ENCODE measurements at places on chromosomes 4 and X.

DNA sequence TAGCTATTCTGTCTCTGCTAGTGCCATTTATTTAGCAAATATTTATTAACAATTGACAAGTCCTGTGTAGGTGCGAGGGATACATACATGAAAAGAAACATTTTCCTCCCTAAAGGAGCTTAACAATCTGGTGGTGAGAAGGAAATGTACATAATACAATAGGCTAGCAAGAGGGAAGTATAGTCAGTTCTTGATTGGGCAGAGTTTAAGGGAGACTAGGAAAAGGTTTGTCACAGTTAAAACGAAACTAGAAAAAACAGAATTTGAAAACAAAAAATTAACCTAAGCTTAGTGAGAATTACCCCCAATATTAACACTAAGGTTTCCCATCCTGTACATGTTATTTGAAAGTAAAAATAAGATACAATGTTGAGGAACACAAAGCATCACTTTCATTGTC lies 8.6 kb upstream of the MAML3 start:
- DNase-seq: no peak

GRCh38 chr4:155473420-155474095 lies 96.8 kb upstream of the MAP9 start:
- no peak for DNase-seq

- no peak for DNase-seq
Observed at GRCh38 chr4:52713456-52713937, 37.7 kb downstream of the ERVMER34-1 start.

DNA sequence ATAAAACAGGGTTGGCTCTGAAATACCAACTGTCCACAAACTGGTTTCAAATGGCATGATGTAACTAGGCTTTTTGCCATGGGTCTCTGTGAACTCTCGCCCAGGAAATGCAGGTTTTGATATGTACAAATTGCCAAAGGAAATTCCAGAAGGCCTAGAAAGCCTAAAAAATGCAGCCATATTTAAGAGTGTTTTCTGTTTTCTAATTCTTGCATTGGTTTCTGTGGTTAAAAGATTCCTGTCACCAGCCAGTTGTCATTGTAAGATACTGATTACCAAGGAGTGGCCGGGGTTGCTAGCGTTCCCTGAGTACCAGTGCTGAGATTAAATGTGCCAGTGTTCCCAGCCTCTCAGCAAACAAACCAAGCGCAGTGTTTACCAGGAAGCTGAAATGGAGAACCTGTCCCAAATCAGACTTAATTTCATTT lies 53.9 kb upstream of the SORBS2 start:
- no peak for DNase-seq

DNA sequence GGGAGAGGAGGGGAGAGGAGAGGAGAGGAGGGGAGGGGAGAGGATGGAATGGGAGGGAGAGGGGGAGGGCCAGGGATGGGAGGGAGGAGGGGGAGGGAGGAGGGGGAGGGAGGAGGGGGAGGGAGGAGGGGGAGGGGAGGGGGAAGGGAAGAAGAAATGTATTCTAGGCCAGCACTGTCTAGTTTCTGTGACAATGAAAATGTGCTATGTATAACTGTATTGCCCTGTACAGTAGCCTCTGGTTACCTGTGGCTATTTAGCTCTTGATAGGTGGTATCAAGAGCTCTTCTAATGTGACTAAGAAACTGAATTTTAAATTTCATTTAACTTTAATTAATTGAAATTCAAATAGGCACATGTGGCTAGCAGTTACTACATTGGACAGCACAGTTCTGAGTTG lies 143.1 kb downstream of the BTC start:
- DNase-seq: no peak

DNA sequence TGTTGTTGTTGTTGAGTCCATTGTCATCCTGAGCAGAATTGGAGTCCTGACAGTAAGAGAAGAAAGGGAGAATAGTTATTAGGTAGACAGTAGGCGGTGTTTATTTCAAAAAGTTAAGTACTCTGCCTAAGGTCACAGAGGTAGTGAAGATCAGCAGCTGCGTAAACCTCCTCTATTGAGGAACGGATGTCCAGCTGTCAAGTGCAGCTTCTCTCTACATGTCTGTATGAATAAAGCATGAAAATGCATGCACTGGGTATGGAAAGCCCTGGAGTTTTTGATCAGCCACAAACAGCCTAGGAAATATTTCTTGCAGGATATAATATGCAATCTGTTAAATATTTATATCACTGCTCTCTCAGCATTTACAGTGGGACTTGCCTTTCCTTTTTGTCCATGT lies 109.4 kb upstream of the CBLL2 start:
- DNase-seq: no peak

GRCh38 chr4:56513517-56513916 lies 7.9 kb downstream of the ARL9 start:
- no peak for DNase-seq

DNA sequence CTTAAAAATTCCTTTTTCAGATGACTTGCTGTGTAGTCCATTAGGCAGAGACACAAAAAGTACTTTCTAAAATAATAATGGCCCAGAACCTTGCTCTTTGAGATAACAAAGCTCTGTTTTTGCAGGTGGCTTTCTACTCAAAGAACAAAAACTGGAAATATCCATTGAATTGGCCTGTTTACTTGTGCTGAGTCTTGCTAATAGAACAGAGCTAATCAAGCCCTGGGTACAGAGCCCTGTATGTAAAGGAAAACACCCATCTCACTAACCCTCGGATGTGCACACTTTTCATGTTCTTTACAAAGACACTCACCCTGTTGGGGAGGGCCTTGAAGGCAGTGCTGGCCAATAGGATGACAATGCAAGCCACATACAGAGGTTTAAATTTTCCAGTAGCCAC lies 27.0 kb upstream of the LNX1 start:
- DNase-seq: no peak

DNA sequence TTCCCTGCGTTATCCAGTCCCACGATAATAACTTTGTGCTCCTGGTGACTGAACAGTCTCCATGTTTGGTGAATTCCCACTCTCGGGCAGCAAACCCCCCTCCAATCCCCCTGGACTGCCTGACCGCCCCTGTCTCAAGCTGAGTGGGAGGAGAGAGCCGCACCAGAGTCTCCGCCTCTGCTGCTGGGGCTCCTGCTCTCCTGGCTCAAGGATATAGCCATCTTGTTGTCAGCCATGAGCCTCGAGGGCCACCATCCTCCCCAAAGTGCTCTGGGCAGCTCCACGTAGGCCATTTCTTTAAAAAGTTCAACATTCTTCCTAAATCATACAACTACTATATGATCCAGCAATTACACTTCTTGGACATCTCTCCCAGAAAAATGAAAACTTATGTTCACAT lies 49.3 kb upstream of the PGRMC1 start:
- no peak for DNase-seq

- no peak for DNase-seq
Observed at GRCh38 chr4:169099771-169100180, 89.7 kb upstream of the CBR4 start.

GRCh38 chr4:185396724-185397385 lies at the start of gene ANKRD37:
ANKRD37 (plus strand) TSS chr4:185396841; CDS start chr4:185396924, 83 bp downstream.
- DNase-seq: no peak

DNA sequence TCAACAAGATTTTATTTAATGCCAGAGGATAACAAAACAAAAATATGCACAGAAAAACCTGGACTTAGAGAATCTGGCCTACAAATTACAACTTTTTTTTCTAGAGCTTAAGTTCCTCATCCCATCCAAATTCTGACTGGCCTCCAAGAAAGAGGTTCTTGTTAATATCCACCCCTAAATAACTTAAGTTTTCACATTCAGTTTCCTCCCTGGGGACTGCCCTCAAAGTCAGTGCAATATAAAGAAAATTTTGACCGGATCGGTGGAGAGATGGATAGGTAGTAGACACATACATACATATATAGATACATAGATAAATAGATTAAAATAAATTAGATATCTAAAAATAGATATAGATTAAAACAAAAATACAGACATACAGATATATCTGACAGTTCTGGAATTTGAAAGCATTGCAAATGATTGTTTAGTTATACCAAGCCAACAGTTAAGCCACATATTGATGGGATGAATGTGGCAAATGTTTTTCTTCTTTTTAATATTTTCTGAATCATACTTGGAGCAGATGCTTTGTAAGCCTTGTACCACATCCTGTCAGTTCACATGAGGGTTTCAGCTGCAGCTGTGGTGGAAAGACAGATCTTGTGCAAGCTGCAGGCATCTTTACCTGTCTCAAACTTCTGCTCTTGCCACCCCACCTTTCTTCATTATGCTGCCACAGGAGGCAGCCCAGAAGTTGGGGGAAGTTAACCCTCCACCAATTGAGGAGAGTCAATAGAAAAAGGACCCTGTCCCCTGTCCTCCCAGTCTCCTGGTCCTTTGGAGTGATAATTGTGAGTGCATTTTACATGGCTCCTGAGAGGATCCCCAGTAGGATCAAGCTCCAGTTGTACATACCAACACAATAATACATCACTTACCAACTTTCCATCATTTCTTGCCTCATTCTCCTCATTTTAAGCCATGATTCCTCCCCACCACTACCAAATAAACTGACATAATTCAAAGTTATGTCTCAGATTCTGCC lies 58.5 kb upstream of the PRDM8 start:
- no peak for DNase-seq

GRCh38 chr4:23904639-23905071 lies 14.8 kb upstream of the PPARGC1A start:
- DNase-seq: peak; percentile 70

DNA sequence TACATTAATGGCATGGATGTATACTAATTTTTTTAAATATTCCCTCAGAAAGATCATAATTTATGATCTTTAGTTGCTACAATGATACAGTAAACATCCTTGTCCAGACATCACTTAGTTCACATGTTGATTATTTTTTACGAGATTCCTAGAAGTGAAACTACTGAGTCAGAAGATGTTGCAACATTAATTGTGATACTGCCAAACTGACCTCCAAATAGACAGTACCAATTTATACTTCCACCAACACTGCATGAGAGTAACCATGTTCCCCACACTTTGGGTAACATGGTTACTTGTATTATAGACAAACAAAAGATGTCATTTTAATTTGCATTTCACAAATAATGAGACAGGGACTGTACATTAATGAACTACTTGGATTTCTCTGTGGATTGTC lies 19.6 kb downstream of the RCHY1 start:
- DNase-seq: no peak

DNA sequence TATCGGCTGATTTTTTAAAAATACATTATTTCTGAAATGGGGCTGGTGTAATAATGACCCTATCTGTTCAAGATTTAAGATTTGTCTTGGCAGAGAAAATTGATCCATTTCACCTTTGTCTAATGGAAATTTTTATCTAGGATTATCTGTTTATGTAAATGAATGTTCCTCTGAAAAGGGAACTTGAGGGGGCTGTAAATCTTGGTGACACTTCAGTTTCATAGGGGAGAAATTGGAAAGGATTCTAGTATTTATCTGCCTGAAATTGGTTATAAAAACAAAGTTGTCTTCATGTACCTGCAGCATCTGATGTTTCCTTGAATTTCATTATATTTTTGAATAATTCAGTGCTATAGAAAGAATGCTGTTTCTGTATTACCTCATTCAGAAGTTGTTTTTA lies 48.4 kb upstream of the PAQR3 start:
- DNase-seq: no peak

DNA sequence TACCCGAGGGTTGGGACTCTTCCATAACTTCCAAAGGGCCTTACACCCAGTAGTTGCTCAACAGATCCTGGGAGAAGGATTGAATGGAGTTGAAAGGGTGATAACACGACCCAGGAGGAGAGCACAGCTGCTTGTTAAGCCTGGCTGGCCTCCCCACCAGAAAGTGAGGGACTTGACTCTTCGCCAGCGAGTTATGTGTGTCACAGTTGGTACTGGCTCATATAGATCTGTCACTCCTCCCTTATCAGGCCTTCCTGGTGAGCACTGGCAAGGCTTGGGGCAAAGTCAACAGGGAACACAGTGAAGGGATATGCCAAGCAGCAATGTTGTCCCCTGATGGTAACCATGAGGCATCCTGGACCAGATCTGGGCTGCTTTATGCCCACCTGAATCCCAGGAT lies 35.8 kb downstream of the APLN start:
- no peak for DNase-seq

- DNase-seq: no peak
Observed at GRCh38 chr4:186167605-186168004, 23.8 kb upstream of the CYP4V2 start.

GRCh38 chr4:188113156-188113555 lies 3.8 kb upstream of the TRIML2 start:
- DNase-seq: no peak

- DNase-seq: no peak
Observed at GRCh38 chrX:46694549-46694948, 64.4 kb downstream of the SLC9A7 start.

GRCh38 chr4:114015444-114015899 lies 36.0 kb upstream of the ARSJ start:
- DNase-seq: no peak

DNA sequence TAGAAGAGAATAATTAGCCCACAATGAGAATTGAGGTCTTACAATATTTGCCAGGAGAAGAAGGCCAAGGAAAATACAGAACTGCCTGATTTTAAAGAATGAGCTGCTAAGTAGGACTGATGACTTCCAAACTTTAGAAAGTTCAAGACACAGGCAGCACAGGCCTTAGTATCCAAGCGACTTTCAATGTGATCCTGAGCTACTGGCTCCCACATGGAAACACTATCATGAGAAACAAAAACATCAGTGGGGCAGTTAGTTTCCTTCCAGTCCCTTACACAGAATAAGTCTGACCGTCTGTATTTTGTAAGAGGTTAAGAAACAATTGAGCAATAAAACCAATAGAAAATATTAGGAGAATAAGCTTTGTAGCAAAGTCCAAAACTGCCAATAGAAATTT lies 251.4 kb downstream of the COL25A1 start:
- DNase-seq: no peak

GRCh38 chrX:30620980-30621618 lies 32.1 kb upstream of the GK start:
- no peak for DNase-seq

- DNase-seq: no peak
Observed at GRCh38 chr4:142331132-142331531, 515.0 kb downstream of the INPP4B start.

DNA sequence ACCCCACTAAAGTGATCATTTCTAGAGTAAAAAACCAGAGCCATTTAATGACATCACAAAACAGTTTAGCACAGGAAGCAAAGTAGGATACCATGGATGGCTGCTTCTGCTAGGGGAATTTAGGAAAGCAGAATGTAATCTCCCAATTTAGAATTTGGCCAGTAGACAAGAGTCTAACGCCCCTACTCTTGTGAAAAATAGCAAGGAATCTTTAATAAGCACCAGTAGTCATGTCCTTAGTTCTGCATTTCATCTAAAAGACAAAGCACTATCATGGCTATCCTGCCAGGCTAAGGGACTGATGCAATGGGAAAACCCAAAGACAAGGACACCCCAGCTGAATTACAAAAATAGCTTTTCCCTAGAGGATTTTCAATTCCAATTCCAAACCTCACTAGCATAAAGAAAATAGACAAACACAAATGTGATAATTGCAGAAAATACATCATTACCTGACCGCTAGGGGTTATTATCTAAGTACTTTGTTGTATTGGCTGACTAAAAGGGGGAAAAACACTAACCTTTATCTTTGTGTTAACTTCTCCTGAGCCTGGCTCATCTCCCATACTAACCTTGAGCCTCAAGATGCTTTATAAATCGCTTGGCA lies 2.6 kb upstream of the AMMECR1 start:
- DNase-seq: no peak
